ENCODE measurements at places on chromosomes 7 and 10.

- DNase-seq, result no peak
These were observed 624.0 kb downstream of the NRG3 start for GRCh38 chr10:82498976-82499375.

- no peak for DNase-seq
These were observed 81.2 kb upstream of the PPIF start for GRCh38 chr10:79266084-79266483.

DNA sequence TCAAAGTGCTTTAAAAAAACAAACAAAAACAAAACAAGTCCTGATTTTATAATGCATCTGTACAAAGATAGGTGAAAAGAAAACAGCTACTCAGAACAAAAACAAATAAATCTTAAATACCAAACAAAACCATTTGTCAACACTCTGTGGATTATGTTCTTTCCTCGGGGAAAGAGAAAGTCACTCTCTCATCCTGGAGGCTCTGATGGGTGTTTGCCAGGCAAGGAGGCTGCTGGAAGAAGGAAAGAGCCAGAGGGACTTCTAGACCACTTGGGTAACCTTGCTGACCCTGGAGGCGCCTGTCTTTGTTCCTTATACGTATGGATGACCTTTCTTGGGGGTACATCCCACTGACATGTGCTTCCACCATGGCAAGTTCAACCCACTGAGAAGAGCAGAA, 92.8 kb downstream of the ZRANB1 start:
- no peak for DNase-seq

GRCh38 chr10:122850705-122851640, 5.3 kb upstream of the CUZD1 start:
- DNase-seq, result no peak

GRCh38 chr7:130022115-130022514, 29.1 kb downstream of the ZC3HC1 start:
- DNase-seq, result no peak

- DNase-seq, result no peak
These were observed 49.3 kb upstream of the IL6 start for GRCh38 chr7:22677680-22678079.

DNA sequence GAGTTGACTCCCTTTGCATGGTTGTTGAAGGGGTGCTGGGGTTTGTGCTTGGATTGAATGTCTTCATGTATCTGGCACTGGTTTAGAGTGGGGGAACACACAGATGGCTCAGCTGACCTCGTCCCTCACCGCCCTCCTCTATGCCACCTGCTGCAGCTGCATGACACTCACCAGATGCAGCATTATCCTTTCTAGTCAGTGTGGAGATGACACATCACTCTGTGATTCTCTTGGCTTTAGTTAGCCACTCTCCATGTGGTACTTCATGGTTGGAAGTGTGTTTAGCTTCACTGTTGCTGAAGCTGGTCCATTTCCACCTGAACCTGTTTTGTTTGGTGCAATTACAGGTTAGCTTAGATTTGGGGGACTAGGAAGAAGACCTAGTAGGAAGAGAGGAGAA, 56.3 kb upstream of the BMPER start:
- DNase-seq, result no peak

- no peak for DNase-seq
These were observed 30.3 kb upstream of the TCF7L2 start for GRCh38 chr10:112919721-112920120.

- DNase-seq, result no peak
These were observed 6.3 kb downstream of the NAT16 start for GRCh38 chr7:101173752-101174244.

GRCh38 chr7:121544726-121545125, 148.6 kb upstream of the FAM3C start:
- no peak for DNase-seq

GRCh38 chr10:98055841-98056516, 25.6 kb upstream of the CRTAC1 start:
- no peak for DNase-seq

GRCh38 chr10:71471957-71472365, 75.2 kb downstream of the CDH23 start:
- no peak for DNase-seq

GRCh38 chr10:49309691-49310411, 10.9 kb downstream of the C10orf71 start:
- no peak for DNase-seq

DNA sequence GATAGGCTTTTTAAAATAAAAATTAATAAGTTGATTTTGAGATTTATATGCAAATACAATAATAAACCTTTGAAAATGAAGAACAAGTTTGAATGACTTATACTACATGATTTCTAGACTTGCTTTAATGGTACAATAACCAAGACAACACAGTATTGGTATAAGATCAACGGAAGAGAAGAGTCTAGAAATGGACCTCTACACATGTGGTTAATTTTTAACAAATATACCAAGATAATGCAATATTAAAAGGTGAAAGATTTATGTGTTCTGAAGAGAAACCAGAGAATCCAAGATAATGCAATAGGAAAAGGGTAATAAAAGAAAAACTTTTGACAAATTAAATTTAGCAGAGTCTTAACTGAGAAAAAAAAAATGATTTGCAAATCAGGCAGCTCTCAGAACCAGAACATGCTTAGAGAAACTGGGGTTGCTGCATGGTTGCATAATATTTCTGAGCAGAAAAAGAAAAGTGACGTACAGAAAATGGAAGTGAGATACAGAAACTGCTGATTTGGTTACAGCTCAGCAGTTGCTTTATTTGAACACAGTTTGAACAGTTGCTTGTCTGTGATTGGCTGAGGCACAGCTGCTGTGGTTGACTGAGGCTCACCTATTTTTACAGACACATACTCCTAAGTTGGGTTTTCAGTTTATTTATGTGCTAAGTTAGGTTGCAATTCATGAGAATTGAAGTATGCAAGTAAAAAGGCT, 365.9 kb downstream of the CRPPA start:
- no peak for DNase-seq

DNA sequence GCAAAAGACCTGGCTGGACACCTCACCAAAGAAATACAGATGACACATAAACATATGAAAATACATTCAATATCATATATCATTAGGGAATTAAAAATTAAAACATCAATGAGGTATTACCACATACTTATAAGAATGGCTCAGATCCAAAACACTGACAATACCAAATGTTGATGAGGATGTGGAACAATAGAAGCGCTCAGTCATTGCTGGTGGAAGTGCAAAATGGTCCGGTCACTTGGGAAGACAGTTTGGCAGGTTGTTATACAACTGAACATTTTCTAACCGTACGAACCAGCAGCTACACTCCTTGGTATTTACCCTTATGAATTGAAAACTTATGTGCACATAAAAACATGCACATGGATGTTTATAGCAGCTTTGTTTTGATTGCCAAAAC, 38.5 kb downstream of the ZMYND11 start:
- DNase-seq, result no peak

- DNase-seq, result no peak
These were observed 1.7 kb upstream of the HOXA4 start for GRCh38 chr7:27132214-27132613.

GRCh38 chr7:77894574-77895091, 96.1 kb downstream of the PHTF2 start:
- DNase-seq, result no peak

DNA sequence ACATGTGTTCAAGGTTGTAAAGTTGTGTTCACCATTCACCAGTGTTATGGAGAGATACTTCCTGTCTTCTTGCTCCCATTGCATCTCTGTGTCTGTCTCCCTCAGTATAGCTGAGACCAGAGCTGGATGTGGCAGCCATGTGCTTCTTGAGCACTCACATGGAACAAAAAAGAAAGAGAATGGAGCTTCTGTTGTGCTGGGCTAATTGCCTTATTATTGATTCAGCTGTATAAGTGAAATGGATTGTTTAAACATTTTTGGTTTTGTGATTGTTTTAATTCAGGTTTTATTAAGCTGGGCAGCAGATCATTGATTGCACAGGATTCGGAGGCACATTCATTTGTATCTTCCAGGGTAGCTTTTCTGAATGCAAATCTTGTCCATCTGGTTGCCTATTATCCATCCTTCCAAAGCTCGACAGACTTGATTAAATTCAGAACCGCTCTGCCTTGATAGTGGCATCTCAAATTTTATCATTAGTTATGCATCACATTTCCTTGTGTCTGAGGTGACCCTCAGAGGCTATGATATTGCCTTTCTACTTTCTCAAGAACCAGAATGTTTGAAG, 119.9 kb downstream of the CCNY start:
- no peak for DNase-seq

DNA sequence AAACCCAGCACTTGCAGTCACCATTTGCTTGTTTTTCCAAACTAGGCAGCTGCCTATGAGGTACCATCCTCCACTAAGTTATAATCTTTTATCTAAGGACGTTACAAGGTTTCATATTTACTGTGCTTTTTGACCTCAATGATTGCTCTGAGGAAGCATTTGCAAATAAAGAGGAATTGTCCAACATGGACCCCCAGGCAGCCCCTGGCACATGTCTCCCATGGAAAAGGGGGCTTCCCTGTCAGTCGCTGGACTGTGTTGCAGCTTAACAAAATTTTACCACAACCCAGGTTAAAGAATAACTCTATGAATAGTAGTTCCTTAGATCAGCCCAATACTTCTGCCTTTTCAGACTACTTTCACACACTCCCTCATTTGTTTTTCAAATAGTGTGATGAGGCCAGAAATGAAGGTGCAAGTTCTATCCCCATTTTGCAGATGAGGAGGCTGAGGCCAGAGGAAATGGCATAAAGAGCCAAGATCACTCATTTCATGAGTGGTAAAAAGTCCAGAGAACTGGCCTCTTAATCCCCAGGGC, 52.8 kb upstream of the ZPBP start:
- DNase-seq, result no peak

- DNase-seq, result no peak
These were observed 13.5 kb upstream of the STK17A start for GRCh38 chr7:43569424-43569823.

DNA sequence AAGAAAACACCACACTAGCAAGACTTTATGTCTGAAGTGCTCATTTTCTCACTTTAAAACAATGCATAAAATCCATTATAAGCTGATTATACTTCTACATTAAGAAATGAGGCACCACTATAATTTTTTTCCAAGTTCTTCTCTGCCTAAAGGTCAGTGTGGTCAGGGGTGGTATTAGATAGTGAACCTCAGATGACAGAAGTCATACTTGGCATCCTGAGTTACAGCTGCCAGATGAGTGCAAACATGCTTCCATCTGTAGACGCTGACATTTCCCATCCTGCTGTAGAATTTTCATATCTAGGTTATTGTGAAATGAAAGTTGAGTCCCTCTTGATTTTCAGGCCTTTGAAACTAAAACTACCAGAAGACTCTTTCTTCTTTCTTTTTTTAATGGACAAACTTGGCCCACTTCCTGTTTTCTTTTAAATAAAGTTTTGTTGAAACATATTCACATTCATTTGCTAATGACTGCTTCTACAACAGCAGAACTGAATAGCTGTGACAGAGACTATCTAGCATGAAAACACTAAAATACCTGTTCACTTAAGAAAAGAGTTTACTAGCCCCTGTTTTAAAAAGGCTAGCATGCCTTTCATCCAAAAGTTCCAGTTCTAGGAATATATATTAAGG, 900.8 kb downstream of the XPNPEP1 start:
- no peak for DNase-seq

- no peak for DNase-seq
These were observed 31.5 kb upstream of the PRF1 start for GRCh38 chr10:70634011-70634410.

- DNase-seq, result no peak
These were observed 321.6 kb upstream of the LRRTM3 start for GRCh38 chr10:66604195-66604594.

DNA sequence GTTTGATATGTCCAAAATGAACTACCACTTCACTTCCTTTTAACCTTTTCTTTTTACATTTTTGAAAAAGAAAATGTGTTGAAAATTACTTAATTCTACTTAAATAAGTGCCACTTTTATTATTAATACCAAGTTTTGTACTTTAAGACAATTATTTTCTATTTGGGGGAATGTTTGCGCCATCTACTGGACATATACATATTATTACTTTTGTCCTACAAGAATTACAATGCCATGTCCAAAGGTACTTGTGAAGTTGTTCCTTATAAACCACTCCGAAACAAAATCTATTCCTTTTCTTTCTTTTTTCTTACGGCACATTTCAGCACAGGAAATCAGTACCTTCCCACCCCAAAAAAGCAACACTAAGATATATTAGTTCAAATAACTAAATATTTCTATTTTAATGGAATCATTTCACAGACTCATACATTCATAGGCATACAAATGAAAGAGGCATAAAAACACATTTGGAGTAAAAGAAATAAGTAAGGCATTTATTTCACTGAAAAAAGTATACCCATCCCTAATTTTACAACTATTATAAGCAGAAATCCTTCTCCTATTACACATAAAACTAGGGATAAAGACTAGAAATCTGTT, 169.9 kb downstream of the RNF133 start:
- no peak for DNase-seq

GRCh38 chr7:110790992-110791391, 299.9 kb upstream of the LRRN3 start:
- DNase-seq, result no peak

DNA sequence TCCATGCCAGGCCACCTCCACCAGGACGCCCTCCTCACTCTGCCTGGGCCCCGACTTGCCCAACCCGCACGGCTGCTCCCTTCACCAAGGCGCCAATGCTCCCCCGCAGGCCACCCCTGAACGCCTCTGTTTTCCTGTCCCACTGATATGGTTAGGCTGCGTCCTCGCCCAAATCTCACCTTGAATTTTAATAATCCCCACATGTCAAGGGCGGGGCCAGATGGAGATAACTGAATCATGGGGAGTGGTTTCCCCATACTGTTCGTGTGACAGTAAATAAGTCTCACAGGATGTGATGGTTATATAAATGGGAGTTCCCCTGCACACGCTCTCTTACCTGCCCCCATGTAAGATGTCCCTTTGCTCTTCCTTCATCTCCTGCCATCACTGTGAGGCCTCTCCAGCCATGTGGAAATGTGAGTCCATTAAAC, 29.8 kb downstream of the RSU1 start:
- DNase-seq, result no peak

- DNase-seq, result no peak
These were observed 70.0 kb downstream of the MALSU1 start for GRCh38 chr7:23369100-23369499.

DNA sequence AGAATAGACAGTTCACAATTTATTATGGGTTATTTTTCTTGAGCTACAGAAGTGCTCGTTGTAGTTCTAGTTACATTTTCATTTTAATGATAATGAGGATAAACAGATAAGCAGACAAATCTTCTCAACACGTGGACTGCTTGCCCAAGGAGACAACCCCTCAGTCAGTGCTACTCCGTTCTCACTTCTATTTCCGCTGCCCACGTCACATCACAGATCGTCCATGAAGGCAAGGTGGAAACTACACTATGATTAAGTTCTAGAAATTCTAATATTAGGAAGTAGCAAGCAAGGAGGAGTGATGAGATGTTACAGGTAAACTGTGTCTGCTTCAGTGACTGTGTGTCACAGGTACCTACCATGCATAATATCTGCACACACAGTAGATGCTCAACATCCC, 210.5 kb downstream of the CHCHD3 start:
- DNase-seq, result no peak

- no peak for DNase-seq
These were observed 734 bp upstream of the VGF start for GRCh38 chr7:101165958-101166647.

GRCh38 chr10:123606955-123607354, 59.2 kb upstream of the GPR26 start:
- DNase-seq, result no peak

GRCh38 chr7:47967123-47967522, 12.3 kb downstream of the HUS1 start:
- DNase-seq, result no peak

Data from WERI-Rb-1 (cell line).